ENCODE measurements at places on chromosomes 5 and 9.
A peak's percentile ranks its signal among the peaks of the same experiment; 100 is the strongest.

DNA sequence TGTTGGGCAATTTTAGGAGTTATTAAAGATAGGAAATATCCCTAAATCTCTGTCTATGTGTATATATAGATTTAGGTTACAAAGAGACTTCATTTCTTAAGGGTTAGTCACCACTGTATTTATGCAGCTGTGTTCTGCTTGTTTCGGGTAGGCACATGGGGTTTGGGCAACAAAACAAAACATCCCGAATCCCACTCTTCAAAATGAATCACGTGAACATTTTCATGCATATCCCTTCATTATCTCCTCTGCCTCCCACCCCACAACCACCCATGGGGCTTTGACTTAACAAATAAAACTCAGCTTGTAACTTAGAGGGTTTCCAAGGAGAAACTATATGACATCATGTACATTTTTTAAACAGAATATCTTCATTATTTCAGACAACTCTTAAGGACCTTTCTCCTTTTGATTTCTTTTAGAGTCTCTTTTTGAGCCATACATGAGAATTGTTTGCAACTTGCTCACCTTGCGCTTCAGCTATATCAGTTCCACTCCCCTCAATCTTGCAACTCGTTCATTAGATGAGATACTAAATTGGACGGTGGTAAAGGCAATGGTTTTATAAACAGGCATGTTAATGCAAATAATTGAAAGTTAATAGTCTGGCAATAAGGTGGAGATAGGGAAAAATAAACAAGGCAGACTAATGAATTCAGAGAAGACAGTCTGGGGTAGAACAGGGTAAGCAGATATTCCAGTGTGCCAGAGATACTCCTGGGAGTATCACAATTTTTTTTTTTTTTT, 136.7 kb downstream of the CD180 start:
- no peak for DNase-seq

- no peak for DNase-seq
These were observed 175.0 kb downstream of the MLLT3 start for GRCh38 chr9:20447291-20447690.

DNA sequence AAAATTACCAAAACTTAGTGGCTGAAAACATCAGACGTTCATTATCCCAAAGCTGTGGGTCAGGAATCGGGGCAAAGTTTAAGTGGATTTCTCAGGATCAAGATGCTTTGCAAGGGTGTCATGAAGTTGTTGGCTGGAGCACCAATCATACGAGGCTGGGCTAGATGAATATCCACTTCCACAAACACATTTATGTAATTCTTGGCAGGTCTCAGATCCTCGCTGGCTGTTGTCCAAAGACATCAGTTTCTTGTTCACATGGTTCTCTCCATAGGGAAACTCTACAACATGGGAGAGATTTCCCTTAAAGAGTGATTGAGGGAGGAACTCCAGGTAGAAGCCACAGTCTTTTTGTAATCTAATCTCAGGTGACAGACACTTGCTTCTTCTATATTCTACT, 20.2 kb upstream of the CCDC192 start:
- DNase-seq, result no peak

DNA sequence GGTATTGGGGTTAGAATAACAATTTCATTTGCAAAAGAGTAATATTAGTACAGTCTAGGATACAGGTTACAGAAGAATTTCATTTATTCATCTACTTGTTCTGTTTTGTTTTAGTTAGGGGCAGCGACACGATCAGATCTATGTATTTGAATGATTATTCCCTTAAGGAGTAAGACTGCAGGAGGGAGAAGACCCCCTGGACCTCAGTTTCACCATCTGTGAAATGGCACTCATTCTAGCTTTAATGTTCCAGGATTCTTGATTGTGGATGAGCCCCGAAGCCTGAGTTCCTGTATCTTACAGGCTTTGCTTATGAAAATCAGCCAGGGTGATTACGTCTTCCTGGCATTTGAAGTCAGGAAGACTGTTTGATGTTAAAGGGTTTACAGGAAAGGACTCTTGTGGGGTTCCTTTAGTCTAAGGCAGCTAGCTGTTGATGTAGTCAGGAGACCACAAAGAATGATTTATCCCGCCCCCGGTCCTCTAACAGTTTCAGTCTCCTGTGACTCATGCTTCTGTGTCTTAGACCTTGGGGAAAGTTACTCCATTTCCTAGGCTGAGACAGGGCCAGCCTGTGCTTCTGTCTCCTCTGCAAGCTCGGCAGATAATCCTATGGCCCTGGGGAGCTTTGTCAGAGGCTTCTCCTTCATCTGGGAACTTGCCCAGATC, 11.5 kb downstream of the SMIM3 start:
- DNase-seq, result no peak

DNA sequence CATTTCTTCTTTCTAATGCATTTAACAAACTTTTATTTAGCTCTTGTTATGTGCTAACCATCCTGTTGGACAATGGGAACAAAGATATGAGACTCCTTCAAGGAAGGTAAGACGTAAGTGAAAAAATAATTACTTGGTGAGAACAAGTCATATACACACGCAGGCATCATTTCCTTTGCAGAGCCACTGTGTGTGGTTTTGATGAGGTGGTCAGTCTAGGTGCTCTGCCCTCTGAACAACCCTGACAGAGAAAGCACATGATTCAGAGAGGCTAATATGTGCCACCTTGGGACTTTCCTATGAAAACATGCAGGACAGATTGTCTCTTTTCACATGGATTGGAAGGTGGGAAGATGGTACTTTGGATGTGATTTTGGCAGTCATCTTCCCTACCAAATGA, 1162.5 kb upstream of the DMAC1 start:
- DNase-seq, result no peak

GRCh38 chr9:98287384-98287783, 31.9 kb upstream of the TBC1D2 start:
- no peak for DNase-seq

DNA sequence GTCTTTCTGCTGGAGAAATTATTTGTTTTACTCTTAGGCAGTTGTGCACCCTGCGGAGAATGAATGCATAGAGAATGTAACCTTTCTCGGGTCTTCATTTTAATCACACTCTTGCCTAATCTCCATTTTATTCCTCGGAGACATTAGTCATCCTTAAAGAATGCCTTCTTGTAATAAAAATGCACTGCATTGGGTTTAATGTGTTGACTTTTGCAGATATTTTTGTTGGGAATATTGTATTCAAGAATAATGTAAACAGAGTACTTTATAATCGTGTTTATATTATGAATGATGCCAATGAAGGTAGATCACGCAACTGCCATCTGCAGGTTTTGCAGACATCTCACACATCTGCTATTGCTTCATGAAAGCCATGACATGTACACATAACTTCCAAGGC, 1093.9 kb upstream of the CDH6 start:
- no peak for DNase-seq

- DNase-seq, result no peak
These were observed 1729.7 kb upstream of the WWC1 start for GRCh38 chr5:166561759-166562158.

- no peak for DNase-seq
These were observed 23.6 kb downstream of the FOCAD start for GRCh38 chr9:20707708-20708107.

DNA sequence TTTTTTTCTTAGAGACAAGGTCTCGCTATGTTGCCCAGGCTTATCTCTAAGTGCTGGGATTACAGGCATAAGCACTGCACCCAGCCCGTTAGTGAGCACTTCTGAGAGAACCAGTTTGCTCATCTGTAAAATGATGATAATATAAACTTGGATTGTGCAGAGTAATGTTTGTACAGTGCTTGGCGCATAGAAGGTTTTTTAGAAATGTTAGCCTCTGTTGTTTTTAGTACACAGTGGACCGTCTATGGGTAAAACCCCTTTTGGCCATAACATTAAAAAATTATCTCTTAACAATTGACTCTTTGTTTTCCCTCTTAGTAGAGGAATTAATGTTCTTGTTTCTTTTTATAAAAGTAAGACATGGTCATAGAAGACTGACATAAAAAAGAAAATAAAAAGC, 202.1 kb downstream of the PCSK5 start:
- no peak for DNase-seq

- DNase-seq, result no peak
These were observed 38.5 kb upstream of the FOXI1 start for GRCh38 chr5:170067152-170067551.

DNA sequence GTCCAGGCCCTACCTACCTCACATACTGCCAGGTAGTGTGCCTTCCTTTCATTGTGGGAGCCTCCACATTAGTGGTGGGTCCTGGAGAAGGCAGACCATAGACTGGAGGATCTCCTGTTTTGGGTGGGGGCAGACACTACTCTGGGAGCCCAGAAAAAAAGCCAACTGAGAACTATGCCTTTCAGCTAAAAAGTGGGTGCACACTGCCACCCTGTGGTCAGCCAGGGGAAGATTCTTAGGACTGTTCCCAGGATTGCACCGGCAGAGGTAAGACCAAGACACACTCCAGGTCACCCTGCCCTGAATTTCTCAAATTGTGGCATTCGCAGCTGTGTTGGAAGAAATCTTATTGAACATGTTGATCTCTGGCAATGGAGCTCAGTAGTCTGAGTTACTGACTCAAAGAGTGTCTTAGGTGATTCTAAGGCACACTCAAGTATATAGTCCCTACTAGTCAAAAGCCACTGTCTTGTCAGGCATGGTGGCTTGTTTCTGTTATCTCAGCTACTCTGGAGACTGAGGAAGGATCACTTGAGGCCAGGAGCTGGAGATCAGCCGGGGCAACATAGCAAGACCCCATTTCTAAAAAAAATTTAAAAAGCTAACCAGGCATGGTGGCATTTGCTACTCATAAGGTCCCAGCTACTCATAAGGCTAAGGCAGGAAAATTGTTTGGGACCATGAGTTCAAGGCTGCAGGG, 3.6 kb downstream of the SIGMAR1 start:
- DNase-seq, result peak; percentile 65

DNA sequence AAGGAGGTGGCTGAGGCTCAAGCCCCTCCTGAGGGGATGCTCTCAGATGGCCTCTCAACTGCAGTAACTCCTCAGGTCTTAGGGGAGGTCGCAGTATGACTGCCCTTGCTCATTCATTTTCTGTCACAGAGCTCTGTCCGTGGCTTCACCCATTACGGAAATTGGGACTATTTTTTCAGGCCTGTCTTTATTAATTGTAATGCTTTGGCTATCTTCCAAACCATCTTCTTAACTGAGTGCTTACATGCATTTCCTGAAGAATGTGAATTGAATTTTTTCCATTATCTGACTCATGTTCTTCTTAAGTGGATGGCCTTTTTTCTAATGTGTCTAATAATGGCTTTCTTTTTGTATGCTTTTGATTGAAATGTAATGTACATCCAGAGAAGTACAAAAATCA, 36.4 kb upstream of the SV2C start:
- no peak for DNase-seq

- DNase-seq, result no peak
These were observed 473.0 kb downstream of the PLK2 start for GRCh38 chr5:57986761-57987341.

- no peak for DNase-seq
These were observed 17.0 kb downstream of the NEK6 start for GRCh38 chr9:124274738-124275137.

GRCh38 chr5:151348789-151349188, 1.4 kb upstream of the SLC36A2 start:
- no peak for DNase-seq

GRCh38 chr5:168317521-168318147, 26.2 kb downstream of the WWC1 start:
- DNase-seq, result no peak

- DNase-seq, result peak; percentile 57
These were observed 66.5 kb upstream of the HSPA9 start for GRCh38 chr5:138641547-138642298.

- DNase-seq, result no peak
These were observed 32.1 kb downstream of the ADRB2 start for GRCh38 chr5:148858547-148858946.

DNA sequence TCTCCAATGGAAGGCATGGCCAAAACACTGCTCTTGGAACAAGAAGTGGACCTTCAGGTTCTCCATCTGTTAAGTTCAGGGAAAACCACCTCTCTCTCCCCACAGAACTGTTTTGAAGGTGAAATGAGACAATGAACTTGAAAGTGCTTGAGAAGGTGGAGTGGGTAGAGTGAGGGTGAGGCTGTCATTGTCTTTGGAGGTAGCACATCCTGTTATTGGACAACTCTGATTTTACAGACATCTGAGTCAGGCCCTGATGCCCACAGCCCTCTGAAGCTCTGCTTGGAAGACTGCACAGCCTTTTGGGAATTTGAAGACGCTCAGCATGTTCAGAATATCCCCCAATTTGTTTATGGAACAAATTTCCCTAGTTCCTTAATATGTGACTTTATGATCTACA, 27.6 kb upstream of the TEX48 start:
- no peak for DNase-seq

DNA sequence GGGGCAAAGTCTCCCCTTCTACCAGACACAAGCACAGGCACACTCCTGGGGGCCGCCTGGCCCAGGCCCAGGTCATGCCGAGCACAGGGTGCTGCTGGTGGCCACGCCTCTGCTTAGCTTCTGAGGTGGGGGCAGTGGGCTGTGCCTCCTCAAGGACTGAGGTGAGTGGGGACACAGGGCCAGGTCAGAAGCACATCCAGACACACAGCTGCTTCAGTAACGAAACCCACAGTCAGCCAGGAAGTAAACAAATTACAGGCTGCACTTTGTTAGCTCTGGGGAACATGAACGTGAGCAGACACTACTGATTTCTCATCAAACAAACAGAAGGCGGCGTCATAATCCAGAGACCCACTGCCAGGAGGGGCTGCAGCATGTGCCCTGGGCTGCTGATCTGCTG, 192.4 kb downstream of the HSPA4 start:
- DNase-seq, result no peak

- DNase-seq, result no peak
These were observed 155.9 kb downstream of the ERCC6L2 start for GRCh38 chr9:96031366-96031824.

- DNase-seq, result no peak
These were observed 78.6 kb downstream of the CFAP77 start for GRCh38 chr9:132488626-132489025.

GRCh38 chr5:152593388-152593787, 188.3 kb upstream of the NMUR2 start:
- DNase-seq, result no peak

- no peak for DNase-seq
These were observed 200.9 kb downstream of the AUH start for GRCh38 chr9:91160599-91161464.

GRCh38 chr5:178304761-178305645, 72.4 kb upstream of the PHYKPL start:
- no peak for DNase-seq

DNA sequence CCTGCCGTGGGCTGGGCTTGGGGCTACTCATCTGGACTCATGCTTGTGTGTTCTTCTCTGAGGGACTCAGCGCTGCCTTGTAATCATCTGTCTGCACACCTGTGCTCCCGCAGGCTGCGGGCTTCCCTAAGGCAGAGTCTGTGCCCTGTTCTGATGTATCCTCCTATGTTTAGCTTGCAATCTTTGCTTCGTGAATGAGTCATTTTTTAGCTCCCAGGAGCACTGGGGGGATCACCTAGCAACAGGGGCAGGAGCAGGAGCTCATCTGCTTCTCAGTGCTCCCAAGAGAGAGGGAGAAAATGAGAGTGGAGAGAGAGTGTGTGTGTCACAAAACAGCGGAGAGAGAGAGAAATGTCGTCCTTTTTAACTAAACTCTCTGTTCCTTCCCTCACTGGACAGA, 202.4 kb upstream of the ZNF618 start:
- no peak for DNase-seq

All from activated CD8-positive, alpha-beta memory T cell treated with anti-CD3 and anti-CD28 coated beads for 1 hour (primary cell).